ENCODE measurements at places on chromosomes 5 and 9. TPM values are rescaled to one million over a fixed set of nuclear protein-coding genes. Genes with fewer than 3 reads are reported as not detected.
A peak's percentile ranks its signal among the peaks of the same experiment; 100 is the strongest.

Gene GMCL2
- not detected for polyA plus RNA-seq

Gene UNC13B
- polyA plus RNA-seq = 27.8 TPM

DNA sequence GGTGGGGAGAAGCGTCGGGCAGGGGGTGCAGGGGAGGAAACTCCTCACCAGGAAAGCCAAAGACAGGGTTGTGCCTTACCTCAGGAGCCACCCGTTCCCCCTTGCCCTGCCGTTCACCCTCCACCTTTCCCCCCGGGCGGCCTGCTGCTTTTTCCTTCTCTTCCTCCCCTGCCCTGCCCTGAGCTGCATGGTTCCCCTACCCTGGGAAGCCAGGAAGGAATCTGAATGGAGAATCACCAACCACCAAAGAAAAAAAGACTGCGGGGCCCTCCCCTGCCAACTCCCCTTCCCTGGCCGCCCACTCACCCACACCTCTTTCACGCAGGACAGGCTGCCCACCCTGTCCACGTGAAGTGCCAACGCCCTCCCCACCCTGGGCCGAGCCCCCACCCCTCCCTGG, 820 bp upstream of the NFX1 start:
- DNase-seq = no peak

- DNase-seq = no peak
Measured at GRCh38 chr9:134332266-134332665, 6.0 kb downstream of the RXRA start.

DNA sequence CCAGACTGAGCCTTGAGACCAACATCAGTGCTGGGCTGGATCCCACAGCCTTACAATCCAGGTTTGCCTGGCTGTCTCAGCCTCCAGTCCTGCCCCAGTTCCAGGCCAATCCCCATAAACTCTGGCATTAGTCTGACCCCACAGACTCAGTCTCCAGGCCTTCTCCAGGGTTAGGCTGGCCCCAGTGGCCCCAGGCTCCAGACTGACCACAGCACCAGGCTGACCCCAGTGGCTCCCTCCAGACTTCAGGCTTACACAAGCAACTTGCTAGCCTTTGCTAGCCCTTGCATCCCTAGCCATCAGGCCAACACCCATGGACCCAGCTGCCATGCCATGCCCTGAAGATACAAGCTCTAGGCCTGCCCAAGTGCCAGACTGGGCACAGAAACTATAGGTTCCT, 1326.0 kb upstream of the C9orf72 start:
- DNase-seq = no peak

Gene SYK
- 26.2 TPM for polyA plus RNA-seq

Gene PCDHGB3
- 2.8 TPM for polyA plus RNA-seq

GRCh38 chr5:146878476-146879172, at the start of gene PPP2R2B:
Gene PPP2R2B, minus strand, starts transcription at chr5:146878757.
- DNase-seq = peak; percentile 51

DNA sequence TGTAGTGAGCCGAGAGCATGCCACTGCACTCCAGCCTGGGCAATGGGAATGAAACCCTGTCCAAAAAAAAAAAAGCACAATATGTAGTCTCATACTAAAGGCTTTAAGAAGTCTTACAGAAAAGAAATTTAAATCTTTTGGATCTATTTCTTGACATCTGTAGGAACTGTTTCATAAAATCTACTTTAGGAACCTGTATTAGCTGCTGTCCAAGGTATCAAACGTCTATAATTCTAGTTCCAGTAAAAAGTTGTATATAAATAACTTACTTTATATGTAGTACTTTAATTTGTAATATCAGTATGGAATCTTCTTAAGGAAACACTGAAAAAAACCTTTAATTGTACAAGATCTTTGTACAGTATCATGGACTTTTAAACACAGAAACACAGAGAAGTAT, 106.8 kb upstream of the RASGRF2 start:
- no peak for DNase-seq

DNA sequence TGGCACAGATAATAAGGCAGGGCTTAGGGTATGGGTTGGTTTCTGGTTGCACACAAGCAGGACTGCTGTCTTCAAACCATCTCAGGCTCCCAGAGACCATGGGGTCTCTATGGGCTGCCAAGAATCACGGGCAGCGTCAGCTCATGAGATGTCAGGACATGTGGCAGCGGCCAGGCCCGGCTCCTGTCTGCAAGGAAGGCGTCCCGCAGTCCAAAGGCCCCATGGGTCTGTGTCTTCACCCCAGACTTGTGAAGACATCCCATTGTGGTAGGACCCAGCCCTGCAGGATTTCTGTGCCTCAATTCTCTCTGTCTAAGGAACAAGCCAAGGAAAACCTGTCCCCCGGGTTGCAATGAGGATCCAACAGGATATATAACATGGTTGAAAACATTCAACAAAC, 32.6 kb downstream of the IPPK start:
- no peak for DNase-seq

DNA sequence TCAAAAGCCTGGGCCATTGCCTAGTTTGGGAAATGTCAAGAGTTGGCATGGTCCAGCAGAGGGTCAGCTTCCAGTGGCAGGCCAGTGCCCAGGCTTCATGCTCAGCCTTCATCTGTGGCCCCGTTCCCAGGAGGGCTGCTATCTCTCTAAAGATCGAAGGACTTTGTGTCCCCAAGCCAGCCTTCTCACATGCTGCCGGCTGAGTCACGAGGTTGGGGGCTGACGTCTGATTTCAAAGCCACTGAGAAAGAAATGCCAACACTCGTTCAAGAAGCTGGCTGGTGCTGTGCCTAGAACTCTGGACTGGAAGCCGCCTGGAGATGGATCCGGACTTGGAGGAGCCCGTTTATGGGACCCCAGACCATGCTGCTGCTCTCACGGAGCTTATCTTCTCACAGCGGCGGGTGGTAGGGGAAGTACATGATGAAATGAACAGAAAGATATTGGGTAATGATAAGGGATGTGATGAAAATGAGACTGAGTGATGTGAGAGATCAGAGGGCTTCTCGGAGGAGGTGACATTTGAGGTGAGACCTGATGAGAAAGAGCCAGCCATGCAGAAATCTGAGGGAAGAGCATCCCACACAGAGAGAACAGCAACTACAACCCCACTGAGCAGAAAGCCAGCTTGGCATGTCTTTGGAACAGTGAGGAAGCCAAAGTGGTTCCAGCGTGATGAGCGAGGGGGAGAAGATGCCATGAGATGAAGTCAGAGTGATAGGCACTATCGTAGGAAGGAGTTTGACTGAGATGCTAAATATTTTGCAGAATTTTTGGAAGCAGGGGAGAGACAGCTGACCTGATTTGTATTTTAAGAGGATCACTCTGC, 54.9 kb upstream of the BOD1 start:
- no peak for DNase-seq

DNA sequence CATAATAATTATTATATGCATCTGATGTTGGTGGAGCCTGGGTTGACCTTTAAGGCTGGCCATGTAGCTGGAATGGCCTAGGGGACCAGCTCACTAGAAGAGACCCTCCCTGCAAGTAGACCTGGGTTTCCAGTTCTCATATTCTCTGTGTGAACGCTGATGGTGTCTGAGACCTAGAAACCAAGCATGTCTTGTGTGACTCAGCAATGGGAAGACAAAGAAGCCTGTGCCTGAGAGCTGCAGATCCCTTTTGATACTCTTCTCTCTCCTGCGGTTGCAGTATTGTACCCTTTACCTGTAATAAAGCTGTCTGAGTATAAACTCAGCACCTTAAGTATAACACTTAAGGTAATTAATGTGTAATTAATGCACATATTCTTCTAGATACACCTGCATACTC, 22.2 kb downstream of the C9orf152 start:
- no peak for DNase-seq

GRCh38 chr9:98575379-98576346, 133.1 kb downstream of the GABBR2 start:
- no peak for DNase-seq

DNA sequence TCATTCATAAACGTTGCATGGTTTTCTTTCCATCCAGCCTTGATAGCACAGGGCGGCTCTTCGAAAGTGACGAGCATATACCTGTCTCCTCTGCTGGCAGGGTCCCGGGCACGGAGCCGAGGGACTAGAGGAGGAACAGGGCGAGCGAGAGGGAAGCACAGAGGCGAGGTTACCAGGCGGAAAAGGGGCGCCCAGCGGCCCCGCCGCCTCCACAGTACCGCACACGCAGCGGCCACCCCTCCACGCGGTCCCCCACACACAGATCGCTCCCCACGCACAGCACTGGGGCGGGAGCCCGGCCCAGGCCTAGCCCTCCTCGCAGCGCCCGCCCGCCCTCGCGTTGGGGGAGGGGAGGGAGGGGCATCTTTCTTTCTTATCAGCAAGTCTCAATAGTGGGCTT, 296.6 kb upstream of the DAB2 start:
- DNase-seq = no peak

DNA sequence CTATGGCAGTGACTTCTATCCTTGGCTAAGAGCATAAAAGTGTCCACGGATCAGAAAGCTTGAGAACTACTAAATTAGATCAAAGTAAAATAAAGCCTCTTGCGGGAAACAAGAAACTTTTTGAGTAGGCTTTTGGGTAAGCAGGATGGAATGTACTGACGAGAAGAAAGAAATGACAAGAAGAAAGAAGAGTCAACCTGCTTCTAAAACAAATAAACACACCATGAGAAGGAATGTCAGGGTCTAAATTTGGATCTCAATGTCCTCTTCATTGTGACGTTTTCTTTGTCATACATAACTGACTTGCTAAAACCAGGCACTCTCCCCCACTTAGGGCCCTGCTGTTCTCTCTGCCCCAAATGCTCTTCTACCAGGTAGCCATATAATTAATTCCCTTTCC, 290.1 kb upstream of the PTGER4 start:
- no peak for DNase-seq

Gene SLC38A9
- polyA plus RNA-seq = 41.3 TPM

Gene IL5
- polyA plus RNA-seq = 0.53 TPM

Gene ADAM19
- 8.8 TPM for polyA plus RNA-seq

DNA sequence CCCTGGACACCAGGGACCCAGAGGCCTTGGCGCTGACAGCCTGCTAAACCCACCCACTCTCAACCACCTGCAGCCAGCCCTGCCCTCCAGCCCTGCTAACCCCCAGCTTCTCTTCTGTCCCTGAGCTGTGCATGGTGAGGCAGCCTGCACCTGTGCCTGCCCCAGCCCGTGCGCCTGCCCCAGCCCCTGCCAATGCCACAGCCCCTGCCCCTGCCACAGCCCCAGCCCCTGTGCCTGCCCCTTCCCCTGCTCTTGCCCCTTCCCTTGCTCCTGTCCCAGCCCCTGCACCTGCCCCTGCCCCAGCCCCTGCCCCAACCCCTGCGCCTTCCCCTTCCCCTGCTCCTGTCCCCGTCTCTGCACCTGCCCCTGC, 43.3 kb upstream of the IRX4 start:
- DNase-seq = no peak

GRCh38 chr9:38529317-38529716, 91.1 kb downstream of the ANKRD18A start:
- DNase-seq = no peak

Gene AK1
- polyA plus RNA-seq = 32.8 TPM

DNA sequence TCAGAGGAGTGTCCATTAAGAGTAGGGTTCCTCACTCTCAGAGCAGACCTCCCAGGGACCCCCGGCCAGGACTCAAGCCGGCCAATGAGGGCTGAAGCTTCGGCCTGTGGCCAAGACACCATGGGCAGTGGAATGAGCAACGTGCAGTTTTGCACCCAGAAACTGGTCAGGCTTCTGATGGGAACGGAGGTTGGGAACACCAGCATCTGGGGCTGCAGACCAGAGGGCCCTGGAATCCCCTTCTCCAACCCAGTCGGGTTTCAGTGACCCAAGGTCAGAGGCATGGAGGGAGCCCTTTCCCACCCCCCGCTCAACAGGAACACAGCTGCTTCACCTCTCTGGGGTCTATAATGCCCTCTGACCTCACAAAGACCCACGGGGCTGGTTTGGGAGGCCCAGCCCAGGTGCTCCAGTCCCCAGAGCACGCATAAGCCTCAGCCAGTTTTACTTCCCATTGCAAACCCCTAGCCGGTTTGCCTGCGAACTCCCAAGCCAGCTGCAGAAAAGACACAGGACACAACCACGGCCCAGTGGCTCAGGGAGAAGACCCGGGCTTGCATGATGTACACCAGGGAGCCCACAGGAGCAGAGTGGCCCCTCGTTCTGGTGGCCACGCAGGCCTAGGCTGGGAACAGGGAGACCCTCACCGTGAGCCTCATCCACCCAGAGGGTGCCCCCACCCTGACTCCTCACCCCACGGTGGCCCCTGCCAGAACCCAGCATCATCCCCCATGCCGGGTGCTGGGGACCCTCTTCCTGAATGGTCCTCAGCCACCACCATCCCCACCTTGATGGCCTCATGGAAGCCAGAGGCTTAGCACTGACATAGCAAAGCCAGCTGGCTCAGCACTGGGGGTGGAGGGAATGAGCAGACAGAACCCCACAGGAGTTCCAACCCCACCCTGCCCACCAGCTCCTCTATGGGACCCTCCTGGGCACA, 30.6 kb downstream of the VAV2 start:
- DNase-seq = no peak

DNA sequence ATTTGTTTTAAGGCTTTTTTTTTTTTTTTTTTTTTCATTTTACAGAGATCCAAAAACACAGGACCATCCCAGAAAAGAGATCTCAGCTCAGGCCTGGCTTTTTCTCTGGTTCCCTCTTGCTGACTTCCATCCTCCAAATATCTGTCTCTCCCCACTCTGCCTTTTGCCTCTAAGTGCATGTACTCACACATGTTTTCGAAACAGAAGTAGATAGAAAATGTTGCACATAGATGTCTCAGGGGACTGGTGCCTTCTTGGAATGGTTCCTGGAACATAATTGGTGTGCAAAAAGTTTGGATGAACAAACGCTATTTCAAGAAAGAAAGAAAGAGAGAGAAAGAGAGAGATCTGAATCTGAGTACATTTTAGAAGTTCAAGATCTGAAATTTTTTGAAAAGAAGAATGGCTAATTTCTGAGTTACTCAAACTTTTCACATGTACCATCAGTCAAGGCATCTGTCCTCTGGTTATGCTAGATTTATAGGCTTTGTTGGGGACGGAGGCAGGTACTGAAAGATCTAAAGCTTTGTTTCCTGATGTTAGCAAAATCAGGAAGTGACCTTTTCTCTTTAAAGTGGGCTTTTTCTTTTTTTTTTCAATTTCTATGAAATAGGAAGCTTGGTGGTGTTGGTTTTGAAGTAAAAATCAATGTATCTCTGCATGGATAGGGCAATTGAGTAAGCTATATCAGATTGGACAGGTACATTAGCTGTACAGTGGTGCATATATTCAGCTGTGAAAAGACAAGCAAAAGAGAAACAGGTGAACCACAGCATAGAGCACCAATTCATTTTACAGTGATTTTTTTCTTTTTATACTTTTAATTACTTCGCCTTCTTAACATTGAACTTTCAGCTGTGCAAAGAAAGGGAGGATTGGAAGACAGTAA, 8.5 kb upstream of the TNFSF8 start:
- no peak for DNase-seq

Measured in left kidney (tissue), 8 donors.